ENCODE measurements at places on chromosomes 6 and 20.
A peak's percentile ranks its signal among the peaks of the same experiment; 100 is the strongest.

DNA sequence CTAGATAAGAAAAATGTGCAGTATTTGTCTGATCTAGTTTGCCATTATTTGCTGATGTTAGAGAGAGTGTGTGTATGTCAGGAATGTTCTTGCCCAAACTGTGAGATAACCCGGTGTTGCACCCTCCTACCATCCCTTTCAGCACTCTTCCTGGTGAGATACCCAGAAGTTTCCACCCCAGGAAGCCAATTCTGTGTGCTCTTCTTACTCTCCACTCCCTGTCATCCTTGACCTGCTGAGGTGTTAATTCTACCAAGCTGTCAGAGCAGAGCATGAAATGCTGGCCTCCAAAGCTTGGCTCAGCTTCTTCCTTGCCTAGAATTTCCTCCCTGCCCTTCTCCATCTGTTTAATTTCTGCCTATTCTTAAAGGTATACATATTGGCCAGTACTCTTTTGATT is 237.3 kb upstream of the CNR1 start:
- no peak for DNase-seq

- DNase-seq, result no peak
Measured at GRCh38 chr6:118940770-118941169, 5.8 kb upstream of the MCM9 start.

GRCh38 chr6:219641-220198 is 72.6 kb upstream of the DUSP22 start:
- no peak for DNase-seq

GRCh38 chr6:149499066-149499465 is 14.3 kb upstream of the ZC3H12D start:
- no peak for DNase-seq

GRCh38 chr6:15698471-15698870 is 35.6 kb upstream of the DTNBP1 start:
- DNase-seq, result no peak

DNA sequence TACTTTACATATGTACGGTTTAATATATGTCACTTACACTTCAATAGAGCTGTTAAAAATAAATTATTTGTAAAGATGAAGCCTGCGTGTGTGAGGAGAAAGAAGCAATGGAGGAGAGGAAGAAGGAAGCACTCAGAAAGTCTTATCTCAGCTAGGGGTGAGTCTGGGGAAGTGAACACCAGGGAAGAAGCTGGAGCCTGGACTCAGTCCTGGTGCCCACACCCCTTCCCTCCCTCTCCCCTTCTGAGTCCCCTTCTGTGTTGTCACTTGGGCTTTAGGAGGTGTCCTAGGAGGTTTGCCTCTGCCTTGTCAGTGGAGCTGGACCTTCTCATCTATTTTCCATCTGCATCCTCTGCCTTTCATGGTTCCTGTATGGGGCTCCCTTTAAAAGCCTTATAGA is 1.9 kb downstream of the SIRPB2 start:
- DNase-seq, result no peak

- no peak for DNase-seq
Measured at GRCh38 chr6:152209211-152209610, 401.7 kb downstream of the ESR1 start.

- DNase-seq, result no peak
Measured at GRCh38 chr6:89487864-89488263, 54.9 kb downstream of the ANKRD6 start.

DNA sequence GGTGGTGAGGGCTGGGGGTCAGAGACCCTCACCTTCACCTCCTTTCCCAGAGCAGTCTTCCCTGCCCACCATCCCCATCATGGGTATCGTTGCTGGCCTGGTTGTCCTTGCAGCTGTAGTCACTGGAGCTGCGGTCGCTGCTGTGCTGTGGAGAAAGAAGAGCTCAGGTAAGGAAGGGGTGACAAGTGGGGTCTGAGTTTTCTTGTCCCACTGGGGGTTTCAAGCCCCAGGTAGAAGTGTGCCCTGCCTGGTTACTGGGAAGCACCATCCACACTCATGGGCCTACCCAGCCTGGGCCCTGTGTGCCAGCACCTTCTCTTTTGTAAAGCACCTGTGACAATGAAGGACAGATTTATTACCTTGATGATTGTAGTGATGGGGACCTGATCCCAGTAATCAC is 2.1 kb downstream of the HLA-G start:
- DNase-seq, result no peak

DNA sequence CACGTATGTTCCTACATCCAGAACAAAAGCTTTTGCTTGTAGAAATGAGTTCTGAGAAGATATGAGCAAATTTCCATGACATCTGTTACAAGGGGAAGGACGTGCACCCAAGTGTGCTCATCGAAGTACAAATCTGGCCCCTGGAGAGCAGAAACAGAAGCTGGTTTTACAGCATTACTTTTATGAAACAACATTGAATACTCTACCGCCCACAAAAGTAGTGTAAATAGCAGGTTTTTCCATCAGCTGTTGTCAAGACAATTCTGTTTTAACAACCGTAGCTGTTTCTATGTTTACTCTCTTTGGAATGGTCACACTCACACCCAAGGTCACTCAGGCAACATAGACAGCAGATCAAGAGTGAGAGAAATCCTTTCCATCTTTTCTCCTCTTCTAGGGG is 114.2 kb upstream of the SSTR4 start:
- no peak for DNase-seq

DNA sequence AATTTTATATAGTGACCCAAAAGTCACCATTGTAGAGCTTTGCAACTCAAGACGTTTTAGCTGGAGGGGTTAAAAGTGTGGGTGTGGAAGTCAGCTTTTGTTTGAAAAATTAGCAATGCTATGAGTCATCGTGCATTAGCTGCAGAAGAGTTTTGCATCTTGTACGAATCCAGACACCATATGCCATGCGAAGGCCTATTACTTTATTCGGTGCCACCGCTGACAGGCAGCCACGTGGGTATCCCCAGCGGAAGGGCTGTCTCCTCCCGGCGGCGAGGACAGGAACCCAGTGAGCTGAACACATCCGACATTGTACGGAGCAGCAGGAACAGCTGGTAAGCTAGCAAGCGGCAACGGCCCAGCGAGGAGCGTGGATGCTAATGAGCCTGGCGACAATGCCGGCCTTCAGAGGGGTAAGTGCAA is 84.4 kb downstream of the INSM1 start:
- peak; percentile 60 for DNase-seq

DNA sequence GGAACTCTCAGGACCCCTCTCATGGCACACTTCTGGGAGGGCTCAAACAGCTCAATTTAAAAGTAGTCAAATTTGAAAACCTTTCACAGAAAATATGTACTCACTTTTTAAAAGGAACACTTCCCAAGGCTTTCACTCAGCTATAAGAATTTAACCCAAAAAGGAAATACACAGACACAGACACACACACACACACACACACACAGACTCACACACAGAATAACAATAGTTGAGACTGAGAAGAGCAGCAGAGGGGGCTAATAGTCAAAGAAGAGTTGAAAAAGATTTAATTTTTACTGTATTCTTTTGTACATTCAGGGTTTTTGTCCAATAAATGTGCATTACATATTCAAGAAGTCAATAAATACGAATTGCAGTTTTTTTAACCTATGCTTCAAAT is 211.4 kb downstream of the HACE1 start:
- DNase-seq, result no peak

GRCh38 chr6:120816794-120817193 is 517.5 kb downstream of the TBC1D32 start:
- no peak for DNase-seq

- DNase-seq, result no peak
Measured at GRCh38 chr6:88952065-88952704, 11.2 kb downstream of the RNGTT start.

- DNase-seq, result no peak
Measured at GRCh38 chr6:34538581-34538980, 17.5 kb downstream of the SPDEF start.

- no peak for DNase-seq
Measured at GRCh38 chr20:44866703-44867335, 18.7 kb upstream of the YWHAB start.

- no peak for DNase-seq
Measured at GRCh38 chr6:73516514-73517489, 4.0 kb downstream of the EEF1A1 start.

DNA sequence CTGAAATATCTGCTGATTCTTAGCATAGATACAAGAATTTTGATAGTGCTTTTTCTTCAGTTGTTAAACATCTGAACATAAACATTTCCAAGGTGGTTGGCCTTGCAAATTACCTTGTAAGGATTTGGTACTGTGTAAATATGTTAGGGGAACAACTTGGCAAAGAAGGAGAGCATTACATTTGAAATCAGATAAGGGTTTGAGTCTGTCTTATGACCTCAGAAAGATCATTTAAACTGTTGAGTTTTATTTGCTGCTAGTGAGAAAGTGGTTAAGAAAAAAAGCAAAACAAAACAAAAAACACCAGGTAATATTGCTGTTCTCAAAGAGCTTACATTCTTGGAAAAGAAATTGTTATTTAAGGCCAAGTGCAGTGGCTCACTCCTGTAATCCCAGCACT is 56.5 kb downstream of the CD2AP start:
- DNase-seq, result no peak

All from stimulated activated CD4-positive, alpha-beta T cell treated with anti-CD3 and anti-CD28 coated beads, Interleukin-4, amount 100 ng/mL, for 1 hour (primary cell).